ENCODE measurements at places on chromosomes 16 and 17. TPM values are rescaled to one million over a fixed set of nuclear protein-coding genes. Genes with fewer than 3 reads are reported as not detected.
A peak's percentile ranks its signal among the peaks of the same experiment; 100 is the strongest.

Gene CHAD
- 0.27 TPM for total RNA-seq

DNA sequence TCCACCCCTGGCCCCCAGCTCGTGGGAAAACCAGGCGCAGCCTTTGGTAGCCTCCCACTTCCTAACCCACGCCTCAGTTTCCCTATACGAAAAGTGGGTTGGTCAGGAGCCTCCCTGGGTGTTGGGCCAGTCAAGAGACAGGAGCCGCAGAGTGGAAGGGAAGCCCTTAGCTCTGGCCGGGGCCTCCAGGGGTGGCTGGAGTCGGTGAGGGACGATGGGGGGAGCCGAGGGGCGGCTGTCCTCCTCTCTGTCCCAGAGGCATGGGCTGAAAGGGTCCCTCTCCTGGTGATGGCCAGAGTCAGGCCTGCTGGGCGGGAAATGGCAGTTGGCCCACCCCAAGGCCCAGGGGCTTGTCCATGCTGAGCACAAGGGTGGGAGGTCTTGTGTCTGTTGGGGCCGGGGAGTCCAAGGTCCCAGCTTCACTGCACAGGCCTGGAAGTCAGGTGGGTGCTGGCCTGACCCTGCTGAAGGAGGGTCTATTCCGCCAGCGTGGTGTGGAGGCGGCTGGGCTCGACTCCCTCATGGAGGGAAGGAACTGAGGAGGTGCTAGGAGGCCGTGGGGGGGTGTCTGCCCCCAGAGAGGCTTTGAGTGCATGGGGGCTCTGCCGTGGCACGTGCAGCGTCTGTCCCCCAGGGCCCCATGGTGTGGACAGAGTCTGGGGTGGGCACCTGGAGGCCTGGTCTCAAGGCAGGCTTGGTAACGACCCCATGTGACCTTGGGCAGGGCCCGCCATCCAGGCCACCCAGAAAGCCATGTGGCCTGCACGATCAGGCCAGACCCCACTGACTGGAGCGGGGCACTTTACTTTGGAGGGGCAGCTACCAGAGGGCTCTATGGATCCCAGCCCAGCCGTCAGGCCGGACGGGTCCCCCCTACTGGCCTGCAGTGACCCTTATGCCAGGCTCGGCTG, 1.1 kb downstream of the SLC16A3 start:
- H3K36me3 ChIP-seq: no peaks in the 10 kb centered on the region
- peaks cover 26% of the 10 kb centered on the region for H3K27me3 ChIP-seq
- no peak overlapping the region for H3K27ac ChIP-seq
- DNase-seq: no peak
- H3K4me1 ChIP-seq: peaks cover 3% of the 10 kb centered on the region

Gene ARHGDIG
- total RNA-seq: 2.0 TPM

DNA sequence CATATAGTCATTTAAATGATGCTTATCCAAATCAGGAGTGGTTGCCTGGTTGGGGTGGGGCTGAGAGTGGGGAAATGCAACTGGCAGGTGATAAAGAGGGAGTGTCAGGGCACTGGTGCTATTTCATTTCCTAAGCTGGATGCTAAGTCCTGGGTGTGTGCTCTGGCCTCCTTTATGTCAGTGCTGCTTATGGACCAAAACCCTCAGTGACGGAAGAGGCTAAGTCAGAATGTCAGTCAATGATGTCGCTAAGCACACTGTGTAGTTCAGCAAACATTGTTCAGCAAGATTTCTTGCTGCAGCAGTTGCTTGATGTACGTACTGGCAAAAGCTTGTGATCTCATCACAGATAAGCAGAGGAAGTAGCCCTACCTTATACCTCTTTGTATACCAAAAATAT, 16.4 kb upstream of the FLCN start:
- DNase-seq: no peak
- no peak overlapping the region for H3K27ac ChIP-seq
- no peaks in the 10 kb centered on the region for H3K27me3 ChIP-seq
- no peaks in the 10 kb centered on the region for H3K4me1 ChIP-seq
- no peak overlapping the region for H3K4me3 ChIP-seq

GRCh38 chr16:12228602-12229499, 252.3 kb downstream of the SNX29 start:
- peak; percentile 58 for DNase-seq
- no peak overlapping the region for H3K4me3 ChIP-seq
- H3K4me1 ChIP-seq: peaks cover 8% of the 10 kb centered on the region
- no peaks in the 10 kb centered on the region for H3K36me3 ChIP-seq
- no peak overlapping the region for H3K27ac ChIP-seq
- H3K27me3 ChIP-seq: peaks cover 3% of the 10 kb centered on the region
